Putamen (tissue), 1 donor: ENCODE measurements at places on chromosomes 11 and 22.

DNA sequence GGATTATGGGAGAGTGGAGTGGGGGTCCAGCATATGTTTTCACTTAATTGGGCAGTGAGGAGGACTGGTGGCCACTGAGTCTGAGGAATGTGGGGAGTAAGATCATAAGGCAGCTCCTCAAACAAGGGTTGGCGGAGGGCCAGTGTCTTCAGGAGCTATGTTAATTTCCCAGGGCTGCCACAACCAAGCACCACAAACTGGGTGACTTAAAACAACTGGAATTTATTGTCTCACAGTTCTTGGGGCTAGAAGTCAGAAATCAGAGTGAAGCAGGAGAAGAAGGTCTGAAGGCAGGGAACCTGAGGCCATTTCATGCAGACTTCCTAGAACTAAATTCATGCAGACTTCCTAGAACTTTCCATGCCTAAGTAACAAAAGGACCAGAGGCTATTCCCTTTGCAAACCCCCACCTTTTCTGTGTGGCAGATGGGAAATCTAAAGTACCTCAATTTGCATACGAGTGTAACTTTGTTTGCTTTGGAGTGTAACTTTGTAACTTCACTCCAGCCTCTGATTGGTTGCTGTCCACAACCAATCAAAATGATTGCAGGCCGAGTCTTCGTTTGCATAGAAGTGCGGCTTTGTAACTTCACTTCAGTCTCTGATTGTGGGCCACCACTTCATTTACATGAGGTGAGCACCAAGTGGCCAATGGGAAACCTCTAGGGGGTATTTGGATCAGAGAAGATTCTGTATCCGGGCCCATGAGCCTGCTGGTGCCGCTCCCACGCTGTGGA is 50.5 kb upstream of the ZBED5 start:
- DNase-seq: no peak

DNA sequence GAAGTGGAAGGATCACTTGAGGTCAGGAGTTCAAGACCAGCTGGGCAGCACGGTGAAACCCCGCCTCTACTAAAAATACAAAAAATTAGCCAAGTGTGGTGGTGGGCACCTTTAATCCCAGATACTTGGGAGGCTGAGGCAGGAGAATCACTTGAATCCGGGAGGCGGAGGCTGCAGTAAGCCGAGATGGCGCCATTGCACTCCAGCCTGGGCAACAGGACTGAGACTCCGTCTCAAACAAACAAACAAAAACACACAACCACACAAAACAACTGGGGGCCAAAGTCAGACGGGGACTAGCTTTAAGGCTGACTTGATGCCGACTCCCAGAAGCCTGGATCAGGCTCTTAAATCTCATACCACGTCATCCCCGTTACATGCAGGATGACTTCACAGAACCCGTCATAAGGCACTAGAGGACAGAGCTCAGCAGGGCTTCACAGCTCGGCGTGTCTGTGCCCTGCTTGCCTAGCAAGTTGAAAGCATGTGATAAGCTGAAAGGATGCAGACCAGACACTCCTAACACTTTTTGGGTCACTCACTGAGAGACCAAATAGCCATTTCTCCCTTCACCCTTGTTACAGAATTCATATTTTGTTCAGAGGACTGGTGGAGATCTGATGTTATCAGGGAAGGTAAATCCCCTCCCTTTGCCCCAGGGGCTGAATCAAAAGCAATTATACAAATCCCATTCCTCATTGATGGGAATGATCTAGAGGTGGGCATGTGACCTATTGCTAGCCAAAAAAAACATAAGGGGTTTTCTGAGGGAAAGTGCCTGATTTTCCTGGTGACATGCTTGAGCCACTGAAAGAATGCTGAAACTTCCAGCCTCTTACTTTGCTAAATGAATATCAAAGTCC is 65.4 kb downstream of the GAB2 start:
- no peak for DNase-seq

GRCh38 chr11:57377107-57377506 is 3.8 kb downstream of the PRG3 start:
- DNase-seq: no peak

GRCh38 chr22:40007853-40008710 is 13.3 kb downstream of the FAM83F start:
- DNase-seq: no peak

DNA sequence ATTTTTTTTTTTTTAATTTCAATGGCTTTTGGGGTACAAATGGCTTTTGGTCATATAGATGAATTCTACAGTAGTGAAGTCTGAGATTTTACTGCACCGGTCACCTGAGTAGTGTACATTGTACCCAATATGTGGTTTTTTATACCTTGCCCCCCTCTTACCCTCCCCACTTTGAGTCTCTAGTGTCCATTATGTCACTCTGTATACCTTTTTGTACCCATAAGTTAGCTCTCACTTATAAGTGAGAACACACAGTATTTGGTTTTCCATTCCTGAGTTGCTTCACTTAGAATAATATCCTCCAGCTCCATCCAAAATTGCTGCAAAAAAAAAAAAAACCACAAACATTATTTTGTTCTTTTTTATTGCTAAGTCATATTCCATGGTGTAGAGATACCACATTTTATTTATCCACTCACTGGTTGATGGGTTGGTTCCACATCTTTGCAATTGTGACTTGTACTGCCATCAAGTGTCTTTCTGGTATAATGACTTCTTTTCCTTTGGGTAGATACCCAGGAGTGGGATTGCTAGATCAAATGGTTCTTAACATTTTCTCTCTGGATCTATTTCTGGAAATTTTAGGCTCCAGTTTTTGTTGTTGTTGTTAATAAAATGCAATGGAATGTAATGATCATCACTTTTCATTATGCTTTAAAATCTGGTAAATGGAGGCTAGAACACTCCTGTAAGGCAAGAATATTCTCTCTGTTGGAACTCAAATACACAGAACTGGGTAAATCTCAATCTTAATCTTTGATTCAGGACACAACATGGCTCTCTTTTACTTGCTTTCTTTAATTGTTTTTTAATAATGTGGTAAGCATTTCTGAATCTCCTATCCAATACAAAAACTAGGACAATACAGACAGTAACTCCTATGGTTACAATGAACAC is 10.3 kb downstream of the NEAT1 start:
- DNase-seq: no peak

GRCh38 chr22:37186997-37187522 is 987 bp downstream of the C1QTNF6 start:
- no peak for DNase-seq

GRCh38 chr11:45592636-45593035 is 72.8 kb downstream of the CHST1 start:
- no peak for DNase-seq

GRCh38 chr22:38464992-38465672 is 2.8 kb upstream of the KDELR3 start:
- DNase-seq: no peak

DNA sequence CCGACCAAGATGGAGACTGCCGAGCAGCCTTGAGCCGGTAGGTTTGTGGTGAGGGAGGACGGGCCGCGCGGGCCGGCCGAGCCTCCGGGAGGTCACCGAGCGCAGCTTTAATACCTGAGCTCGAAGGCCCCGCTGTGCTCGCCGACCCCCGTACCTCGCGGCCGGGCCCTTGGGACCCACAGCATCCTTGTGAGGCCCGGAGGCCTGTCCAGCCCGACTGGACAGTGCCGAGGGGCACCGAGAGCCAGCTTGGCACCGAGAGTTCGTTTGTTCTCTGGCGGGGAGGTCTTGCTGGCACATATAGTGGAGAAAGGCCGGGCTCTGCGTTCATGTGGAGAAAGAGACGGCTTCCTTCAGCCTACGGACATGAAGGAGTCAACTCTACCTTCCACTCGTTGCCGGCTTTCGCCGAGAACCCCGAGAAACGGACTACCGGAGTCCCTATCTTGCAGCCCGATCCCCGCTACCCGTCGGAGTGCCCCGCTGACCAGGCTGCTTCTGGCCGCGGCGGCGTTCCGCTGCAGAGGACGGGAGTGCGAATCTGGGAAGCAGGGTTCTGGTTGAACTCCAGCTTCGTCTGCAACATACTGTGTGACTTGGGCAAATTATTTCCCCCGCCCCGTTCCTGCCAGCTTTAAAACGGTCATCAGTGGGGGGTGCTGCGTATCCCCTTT is 349 bp downstream of the TSSC4 start:
- DNase-seq: no peak

GRCh38 chr11:37390576-37391083 is 792.6 kb upstream of the RAG2 start:
- DNase-seq: no peak

DNA sequence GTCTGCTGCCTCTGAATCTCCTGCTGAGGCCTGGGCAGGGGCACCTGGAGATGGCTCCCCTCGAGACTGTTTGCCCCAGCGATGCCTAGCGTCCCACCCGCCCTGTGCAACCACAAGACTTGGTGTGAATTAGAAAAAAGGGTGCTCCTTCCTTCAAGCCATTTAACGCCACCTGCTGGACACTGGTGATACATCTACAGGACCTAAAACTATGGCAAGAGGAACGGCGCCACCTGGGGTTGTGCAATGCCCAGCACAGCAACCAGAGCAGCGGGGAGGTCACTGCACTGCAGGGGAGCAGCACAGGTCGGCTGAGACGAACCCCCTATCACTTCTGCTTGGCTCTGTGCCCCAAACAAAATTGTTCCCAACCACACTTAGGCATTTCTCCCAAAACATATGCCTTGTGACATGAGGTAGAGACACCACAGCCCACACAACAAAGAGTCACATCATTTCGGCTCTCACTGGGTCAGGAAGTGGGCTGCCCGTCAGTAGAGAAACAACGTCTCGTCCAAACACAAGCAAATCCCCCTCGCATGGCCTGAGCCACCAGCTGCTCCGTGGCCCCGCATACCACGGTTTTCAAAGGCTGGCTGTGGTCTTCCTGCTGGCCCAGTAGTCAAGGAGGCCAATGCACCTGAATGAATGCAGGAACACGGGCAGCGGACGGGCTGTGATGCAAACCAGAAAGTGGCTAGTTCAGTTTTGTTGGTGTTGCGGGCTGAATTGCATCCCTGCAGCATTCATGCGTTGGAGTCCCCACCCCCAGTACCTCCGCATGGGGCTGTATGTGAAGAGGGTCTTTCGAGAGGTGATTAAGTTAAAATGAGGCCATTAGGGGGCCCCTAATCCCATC is 171.9 kb downstream of the SHANK2 start:
- peak; percentile 64 for DNase-seq

GRCh38 chr11:12192794-12193514 is 82.6 kb downstream of the MICAL2 start:
- no peak for DNase-seq

DNA sequence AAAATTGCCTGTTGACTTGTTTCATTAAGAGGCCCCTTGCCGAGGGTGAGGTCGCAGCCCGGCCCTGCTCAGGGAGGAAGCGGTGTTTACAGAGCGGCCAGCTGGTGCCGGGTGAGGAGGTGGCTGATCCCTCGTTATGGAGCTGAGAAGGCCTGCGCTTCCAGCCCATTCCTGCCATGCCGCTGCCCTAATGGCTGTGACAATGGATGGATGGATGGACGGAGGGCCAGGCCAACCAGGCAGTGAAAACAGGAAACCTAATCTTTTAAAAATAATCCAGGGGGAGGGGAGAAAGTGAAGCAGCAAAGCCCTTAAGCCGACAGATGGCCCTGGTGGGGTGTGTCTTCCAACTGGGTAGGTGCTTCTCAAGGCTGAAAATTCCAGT is 38.5 kb downstream of the BCR start:
- no peak for DNase-seq

DNA sequence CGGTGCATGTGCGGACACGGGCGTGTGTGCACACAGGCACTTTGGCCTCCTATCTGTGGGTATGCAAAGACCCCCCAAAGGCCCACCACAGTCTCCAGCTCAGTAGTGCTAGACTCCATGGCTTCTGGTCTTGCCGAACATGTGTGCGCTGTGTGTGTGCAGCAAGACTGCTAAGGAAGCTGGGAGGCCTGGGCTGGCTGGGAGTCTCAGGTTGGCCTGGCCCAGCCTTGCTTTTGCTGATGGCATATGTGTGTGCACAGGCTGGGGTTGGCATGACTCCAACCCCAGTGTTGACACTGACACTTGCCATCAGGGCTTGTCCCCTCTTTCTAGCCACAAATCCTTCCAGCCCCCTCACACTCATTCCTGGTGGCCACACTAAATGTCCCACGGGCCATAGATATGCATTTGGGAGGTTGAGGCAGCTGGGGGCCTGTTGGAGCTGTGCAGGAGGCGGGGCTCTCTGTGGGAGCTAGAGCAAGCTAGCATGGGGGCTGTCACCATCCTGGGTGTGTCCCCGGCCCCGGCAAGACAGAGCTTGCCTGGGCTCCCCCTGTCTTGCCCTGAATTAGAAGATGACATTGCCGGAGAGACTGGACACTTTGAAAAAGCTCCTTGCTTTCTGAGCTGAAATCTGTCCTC is 60.9 kb upstream of the NECTIN1 start:
- DNase-seq: no peak

GRCh38 chr11:94539420-94539819 is 4.3 kb upstream of the FUT4 start:
- no peak for DNase-seq

DNA sequence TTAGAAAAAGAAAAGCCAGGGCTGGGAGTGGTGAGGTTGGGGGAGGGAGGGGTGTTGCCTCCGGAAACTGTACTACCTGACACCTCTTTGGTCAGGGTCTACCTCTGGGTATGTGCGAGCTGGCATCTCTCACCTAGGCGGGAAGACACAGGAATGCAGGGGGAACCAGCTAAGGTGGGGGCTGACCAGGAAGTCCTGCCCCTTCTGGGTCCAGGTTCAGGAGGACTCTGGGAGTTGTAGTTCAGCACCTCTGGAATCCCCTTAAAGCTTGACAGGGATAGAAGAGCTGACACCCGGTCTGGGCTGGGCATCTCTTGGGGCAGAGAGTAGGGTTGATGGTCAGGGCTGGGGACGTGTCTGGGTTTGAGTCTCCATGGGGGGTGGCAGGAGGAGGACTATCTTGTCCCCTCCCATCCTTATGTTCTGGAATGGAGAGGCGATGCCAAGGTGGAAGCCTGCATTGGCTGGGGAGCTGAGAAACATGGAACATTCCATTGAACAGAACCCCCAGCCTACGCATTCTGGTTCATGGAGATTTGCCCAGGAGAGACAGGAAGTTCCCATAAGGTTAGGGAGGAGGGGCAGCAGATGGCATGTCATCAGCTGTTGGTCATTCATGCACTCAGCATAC is 2.1 kb upstream of the KIAA1671 start:
- DNase-seq: peak; percentile 23

- DNase-seq: no peak
Observed at GRCh38 chr22:23518376-23519187, 61.5 kb downstream of the IGLL1 start.

DNA sequence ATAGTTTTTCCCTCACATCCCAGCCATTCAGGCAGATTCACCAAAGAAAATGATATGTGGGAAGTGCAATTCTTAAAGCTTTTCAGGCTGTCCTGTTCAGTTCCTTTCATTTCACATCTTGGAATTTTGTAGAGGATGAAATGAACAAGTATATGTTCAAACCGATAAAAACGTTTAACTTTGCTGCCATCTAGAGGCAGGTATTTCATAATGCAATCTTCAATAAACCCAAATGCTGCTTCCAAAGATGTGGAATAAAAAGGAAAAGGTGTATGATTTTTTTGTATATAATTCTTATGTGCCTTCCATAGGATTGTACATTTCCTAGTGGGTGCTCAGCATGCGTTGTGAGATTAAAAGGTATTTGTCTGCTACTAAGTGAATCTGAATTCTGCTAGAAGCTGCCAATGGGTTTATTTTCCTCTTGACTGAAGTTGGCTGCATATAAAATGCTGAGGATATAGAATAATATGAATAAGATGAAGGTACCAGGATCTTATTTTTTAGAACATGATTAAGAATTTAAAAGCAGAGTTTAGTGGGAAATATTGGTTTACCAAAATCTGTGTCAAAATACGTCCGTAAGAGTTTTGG is 199.3 kb downstream of the PGR start:
- peak; percentile 65 for DNase-seq

GRCh38 chr11:80436547-80436946 is 995.7 kb upstream of the TENM4 start:
- DNase-seq: no peak
